ENCODE measurements at places on chromosomes 3 and 15. TPM values are rescaled to one million over a fixed set of nuclear protein-coding genes. Genes with fewer than 3 reads are reported as not detected.
A peak's percentile ranks its signal among the peaks of the same experiment; 100 is the strongest.

The SLC2A2 gene
- total RNA-seq, result not detected

DNA sequence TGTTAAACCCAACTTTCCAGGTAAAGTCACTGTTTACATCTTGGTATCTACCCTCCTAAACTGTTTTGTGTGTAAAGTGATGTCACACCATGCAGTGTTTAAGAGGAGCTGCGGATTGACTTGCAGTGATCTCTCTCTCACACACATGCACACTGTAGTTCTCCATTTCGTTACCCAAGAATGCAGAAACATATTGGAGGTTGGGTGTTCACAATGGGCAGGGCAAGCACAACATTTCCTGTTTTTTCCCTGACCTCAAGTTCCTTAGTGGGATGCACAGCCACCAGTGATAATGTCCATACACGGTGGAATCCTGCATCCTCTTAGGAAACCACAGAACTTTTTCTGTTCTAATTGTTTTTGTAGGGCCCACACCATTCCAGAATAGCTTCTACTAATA lies 85.3 kb upstream of the CFAP20DC start:
- no peak for DNase-seq

DNA sequence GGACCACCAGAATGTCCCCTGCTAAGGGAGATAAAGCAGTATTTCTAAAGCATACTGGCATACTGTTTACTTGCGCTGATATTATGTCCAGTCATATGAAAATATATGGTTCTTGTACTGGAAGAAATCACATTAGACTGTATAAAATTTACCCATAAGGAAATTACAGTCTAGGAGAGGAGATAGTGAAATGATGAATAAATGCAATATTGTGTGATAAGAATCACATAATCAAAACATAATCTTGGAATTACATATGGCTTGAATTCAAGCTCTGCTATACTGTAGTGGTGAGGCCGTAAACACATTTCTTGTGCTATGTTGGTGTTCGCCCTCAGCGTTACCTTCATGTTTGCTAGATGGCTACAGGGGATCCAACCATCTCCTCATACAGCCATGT lies 20.7 kb upstream of the TGFBR2 start:
- no peak for DNase-seq

The CCDC50 gene
- 88.8 TPM for total RNA-seq

DNA sequence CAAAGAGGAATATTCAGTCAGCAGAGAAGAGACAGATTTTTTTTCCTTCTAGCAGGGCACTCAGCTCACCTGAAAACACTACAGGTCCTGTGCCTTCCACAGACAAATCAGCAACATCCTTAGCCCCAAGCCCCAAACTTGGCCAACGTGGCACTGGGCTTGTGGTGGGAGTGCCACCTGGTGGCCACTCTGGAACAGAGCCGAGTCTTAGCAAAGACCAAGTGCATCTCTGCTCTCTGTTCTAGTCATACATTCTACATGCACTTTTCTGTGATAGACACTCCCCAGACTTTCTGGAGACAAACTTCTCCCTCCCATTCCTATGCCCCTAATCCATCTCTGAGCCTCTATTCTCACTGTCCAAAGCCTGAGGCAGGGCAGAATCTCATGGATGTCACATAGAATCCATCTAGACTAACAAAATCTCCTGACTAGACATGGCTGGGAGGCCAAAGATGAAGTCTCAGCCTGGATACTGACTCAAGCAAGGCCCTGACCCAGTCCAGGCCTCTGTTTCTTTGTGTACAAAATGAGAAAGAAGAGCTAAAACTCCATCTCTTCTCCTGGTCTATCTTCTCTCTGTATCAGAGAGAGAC lies 5.1 kb upstream of the SEMA7A start:
- DNase-seq, result peak; percentile 71

- no peak for DNase-seq
These were observed 105.5 kb upstream of the SMAD3 start for GRCh38 chr15:66959875-66960274.

GRCh38 chr15:77832874-77833273 lies 200.2 kb upstream of the LINGO1 start:
- no peak for DNase-seq

- DNase-seq, result peak; percentile 55
These were observed 138.9 kb upstream of the SLC7A14 start for GRCh38 chr3:170724599-170725280.

The THAP10 gene
- 2.0 TPM for total RNA-seq

DNA sequence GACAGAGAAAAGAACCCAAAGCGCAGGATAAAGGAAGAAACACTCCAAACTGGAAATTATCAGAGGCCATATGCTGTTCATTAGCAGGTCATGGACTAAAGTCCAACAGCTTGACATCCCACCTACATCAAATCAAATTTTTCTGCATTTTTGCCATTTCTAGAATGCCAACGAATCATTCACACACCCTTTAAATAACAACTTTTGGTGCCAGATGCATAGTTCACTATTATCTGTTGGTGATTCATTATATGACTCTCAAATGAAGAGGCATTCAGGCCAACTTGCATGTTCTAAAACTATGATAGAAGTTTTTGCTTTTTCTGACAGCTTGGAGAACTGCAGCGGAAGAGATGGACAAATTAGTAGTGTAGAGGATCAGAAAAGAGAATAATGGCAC lies 529.8 kb upstream of the NAALADL2 start:
- no peak for DNase-seq

DNA sequence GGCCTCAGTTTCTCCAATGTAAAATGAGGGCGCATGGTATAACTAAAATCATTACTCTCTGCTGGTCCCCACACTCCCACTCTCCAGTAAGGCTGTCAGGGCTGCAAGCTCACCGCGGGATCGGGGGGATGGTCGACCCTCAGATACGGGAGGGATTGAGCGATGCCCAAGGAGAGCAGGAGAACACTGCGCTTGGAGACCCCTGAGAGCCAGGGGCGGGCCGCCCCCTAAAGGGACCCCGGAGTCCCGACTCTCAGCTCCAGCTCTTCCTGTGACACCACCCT lies 713 bp upstream of the PLEKHO2 start:
- no peak for DNase-seq

Measured in uterus (tissue), 4 donors.